GOT3 (cell line): ENCODE measurements at places on chromosomes 11 and 22.

- DNase-seq, result no peak
Observed at GRCh38 chr11:123230346-123230745, 35.3 kb upstream of the CLMP start.

- no peak for DNase-seq
Observed at GRCh38 chr11:115459563-115459962, 44.7 kb downstream of the CADM1 start.

DNA sequence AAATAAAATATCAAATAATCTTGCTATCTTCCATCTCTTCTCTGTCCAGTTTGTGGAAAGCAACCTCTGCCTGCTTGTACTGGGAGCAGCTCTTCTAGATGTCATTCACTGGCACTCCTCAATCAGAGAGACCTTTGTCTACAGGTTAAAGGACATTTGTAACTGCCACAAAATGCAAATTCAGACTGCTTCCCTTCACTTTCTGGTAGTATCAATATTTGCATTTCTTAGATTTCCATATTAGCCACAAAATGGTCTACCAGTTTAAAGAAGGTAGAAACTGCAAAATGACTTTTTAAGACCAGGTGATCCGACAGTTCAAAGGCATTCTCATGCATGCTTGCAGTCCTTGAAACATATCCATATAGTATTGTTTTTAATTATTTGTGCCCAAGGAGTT lies 51.7 kb upstream of the RCN1 start:
- DNase-seq, result no peak

DNA sequence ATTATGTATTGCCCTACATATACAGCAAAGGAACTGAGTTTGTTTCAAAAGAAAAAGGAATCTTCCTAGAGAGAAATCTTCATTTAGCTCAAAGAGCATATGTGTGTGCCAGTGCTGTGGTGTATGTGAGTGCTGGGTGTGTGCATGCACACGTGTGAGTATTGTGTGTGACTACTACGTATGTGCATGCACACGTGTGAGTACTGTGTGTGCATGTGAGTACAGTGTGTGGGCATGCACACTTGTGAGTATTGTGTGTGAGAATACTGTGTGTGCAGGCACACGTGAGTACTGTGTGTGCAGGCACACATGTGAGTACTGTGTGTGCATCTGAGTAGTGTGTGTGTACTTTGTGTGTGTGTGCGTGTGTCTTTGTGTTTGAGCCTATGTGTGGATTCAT lies 651.0 kb upstream of the B3GAT1 start:
- DNase-seq, result no peak

- DNase-seq, result no peak
Observed at GRCh38 chr11:90220391-90220790, 2.5 kb downstream of the CHORDC1 start.

DNA sequence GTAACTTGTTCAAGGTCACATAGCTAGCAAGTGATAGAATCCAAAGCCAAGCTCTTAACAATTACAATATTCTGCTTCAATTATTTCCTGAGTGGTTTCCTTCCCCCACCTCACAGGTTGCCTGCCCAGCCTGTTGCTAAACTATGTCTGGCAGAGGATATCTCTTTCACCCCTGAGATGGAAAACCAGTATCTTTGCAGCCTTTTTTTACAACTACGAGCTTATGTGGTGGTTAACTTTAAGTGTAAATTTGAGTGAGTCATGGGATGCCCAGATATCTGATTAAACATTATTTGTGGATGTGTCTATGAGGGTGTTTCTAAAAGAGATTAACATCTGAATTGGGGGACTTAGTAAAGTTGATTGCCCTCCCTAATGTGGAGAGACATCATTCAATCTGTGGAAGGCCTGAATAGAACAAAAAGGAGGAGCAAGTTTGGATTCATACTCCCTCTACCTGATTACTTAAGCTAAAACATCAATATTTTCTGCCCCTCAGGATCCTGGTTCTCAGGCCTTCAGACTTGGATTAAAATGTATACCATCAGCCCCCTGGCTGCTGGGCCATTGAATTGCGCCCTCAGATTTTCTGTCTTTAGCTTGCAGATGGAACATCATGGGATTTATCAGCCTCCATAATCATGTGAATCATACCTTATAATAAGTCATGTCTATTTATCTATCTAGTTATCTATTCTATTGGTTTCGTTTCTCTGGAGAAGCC lies 911.9 kb downstream of the METTL15 start:
- no peak for DNase-seq

DNA sequence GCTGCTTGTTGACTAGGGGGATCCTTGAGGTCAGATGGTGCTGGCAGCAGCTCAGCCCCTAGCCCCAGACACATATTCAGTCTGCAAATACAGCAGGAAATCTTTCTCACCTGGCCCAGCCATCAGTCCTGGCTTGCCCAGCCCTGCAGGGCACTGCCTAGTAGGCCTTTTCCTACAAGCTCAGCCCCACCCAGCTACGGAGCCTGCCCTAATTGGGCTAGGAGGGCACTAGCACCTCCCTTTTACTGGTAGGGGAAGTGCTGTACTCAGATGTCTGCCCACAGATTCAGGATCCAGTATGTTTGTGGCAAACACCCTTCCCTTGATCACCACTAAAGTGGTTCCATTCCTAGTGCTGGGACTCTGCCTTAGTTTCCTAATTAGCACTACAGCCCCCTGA lies 257.1 kb upstream of the CADM1 start:
- DNase-seq, result no peak

- DNase-seq, result no peak
Observed at GRCh38 chr11:1548221-1549070, 23.6 kb downstream of the DUSP8 start.

GRCh38 chr22:18970176-18970947 lies 34.3 kb upstream of the PRODH start:
- DNase-seq, result no peak

GRCh38 chr11:11667056-11667455 lies 45.3 kb upstream of the GALNT18 start:
- no peak for DNase-seq

- no peak for DNase-seq
Observed at GRCh38 chr22:50169774-50170341, 673 bp upstream of the PANX2 start.

DNA sequence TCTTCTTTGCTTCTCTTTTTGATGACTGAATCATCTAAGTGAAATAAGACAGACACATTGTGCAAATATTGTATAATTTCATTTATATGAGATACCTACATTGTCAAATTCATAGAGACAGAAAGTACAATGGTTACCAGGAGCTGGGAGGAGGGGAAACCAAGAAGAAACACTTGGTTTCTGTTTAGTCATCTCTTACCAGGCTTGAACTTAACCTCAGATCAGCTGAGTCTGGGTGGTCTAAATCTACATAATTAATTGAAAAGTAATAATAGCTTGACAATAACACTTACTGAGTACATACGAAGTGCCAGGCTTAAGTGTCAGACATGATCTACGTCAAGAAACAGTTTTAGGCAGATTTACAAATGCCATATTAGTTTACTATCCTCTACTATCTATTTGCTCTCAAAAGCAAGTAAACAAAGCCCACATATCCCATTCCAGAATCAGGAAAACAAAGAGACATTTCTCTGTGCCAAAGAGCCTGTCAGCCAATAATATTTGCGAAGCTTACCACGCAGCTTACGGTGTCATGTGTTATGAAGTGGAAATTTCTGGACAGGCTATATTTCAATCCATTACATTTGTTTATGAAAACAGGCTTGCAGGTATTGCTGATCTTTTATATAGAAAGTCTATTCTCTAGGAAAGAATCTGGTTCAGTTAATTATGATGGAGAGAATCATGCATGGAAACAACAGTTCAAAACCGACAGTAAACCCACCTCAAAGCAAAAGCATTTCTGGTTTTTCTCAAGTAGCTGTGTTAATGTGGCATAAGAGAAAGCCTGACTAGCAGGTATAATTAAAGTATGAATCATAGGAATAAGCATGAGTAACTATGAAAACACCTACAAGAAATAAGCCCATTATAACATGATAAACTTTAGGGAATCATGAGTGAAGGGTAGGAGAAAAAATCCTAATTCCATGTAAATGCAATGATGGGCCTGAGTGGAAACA lies 2.7 kb upstream of the ARHGAP42 start:
- DNase-seq, result no peak

DNA sequence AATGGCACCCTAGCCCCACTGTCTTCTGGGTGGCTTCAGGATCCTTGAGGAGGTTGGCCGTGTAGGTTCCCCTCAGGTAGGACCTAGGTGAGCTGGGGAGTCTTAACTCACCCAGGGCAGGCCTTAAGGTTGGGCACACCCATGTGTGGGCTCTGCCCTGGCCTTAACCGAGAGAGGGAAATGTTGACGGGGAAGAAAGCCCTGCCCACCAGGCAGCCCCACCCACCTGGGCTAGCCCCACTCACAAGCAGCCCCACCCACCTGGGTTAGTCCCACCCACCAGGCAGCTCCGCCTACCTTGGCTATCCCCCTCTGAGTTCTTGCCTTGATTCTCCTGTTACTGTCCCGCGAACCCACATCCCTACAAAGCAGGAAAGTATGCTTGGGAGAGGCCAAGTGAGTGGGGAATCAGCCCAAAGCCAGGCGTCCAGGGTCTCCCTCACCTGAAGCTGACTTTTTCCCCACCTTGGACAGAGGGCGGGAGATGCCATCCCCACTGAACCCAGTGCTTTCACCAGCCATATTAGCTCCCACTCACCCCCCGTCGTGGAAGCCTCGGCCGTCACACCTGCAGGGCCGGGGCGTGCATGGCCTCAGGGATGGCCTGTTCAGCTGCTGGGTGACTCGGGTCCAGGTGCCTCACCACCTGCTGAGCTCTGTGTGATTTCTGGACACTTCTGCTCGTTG lies at the start of gene MYEOV:
MYEOV (plus strand) TSS at position 337 of the 687 bp plus-strand sequence. CDS start 1,200 bp downstream, outside the sequence.
- no peak for DNase-seq

DNA sequence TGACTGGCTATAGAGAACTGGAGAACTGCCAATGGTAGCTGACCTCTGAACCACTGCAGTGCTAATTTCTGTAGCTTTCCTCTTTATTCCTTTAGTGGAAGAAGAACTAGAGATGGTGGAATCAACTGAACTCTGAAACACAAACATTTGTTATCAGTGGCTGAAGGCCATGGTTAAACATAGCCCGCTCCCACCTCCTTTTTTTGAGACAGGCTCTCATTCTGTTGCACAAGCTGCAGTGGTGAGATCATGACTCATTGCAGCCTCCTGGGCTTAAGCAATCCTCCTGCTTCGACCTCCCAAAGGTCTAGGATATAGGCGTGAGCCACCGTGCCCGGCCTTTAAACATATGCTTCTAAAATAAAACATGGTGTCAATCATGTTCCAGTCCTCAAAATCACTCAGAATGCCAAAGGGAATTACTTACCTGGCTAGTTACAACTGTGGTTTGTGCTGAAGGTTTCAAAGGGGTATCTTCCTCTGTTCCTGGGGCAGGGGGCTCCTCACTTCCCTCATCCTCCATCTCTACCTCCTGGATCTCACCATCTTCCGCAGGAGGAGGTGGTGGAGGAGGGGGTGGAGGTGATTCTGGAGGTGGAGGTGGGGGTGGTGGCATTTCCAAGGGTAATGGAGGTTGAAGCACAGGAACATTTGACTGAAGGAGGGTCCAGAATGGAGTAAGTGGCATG lies 9.0 kb upstream of the AGBL2 start:
- no peak for DNase-seq

DNA sequence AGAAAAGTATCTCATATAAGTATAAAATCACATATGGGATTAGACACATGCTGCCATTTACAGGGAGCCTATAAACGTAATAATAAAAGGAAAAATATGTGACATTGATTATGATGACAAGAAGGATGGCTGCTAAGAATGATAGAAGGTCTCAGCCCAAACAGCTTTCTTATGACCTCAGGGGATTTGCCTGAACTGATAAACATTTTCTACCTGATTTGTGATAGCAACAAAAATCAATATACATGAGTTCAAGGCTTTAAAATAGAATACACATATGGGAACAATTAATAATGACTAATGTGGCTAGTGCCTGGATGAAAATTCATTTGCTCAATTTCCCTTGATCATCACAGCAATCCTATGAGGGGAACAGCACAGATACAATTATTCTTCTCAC lies 636.8 kb upstream of the CCDC90B start:
- DNase-seq, result no peak

- DNase-seq, result no peak
Observed at GRCh38 chr22:36194385-36194784, 7.2 kb downstream of the APOL4 start.

DNA sequence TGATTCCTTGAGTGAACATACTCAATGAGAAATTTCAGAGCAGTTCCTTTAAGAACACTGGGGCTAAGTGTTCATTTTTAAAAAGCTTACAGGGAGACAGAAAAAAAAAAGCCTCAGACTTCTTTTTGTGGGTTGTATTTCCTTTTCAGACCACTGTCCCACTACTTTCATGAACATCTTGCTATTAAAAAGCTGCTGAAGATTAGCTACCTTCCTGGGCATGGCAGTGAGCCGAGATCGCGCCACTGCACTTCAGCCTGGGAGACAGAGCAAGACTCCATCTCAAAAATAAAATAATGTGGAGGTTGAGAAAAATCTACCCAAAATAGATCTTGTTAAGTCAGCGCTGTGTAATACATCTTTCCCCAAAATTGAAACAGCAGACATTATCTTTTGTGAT lies 10.8 kb downstream of the TRAF6 start:
- no peak for DNase-seq

DNA sequence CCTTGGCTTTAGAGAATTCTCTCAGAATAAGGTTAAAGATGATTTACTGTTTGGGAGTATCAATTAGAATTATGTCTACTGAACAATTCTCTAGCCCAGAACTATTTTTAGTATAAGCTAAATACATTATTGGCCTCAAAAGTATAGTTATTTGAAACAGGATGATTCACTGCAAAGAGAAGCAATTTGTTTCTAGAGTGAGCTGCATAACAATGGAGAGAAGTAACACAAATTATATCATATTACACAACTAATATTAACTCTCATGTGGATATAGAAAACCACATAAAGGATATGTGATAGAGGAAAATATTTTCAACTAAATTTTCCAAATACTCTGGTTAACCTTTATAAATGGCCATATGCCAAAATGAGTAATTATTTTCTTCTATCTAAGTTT lies 24.9 kb downstream of the PGM2L1 start:
- DNase-seq, result no peak

GRCh38 chr11:68962527-68963250 lies 18.1 kb downstream of the MRGPRD start:
- no peak for DNase-seq

- no peak for DNase-seq
Observed at GRCh38 chr11:95904009-95904650, 19.8 kb downstream of the MTMR2 start.

GRCh38 chr11:30811226-30811755 lies 225.1 kb upstream of the MPPED2 start:
- DNase-seq, result no peak

- no peak for DNase-seq
Observed at GRCh38 chr22:27573280-27574001, 228.1 kb downstream of the MN1 start.
